ENCODE measurements at places on chromosomes 3 and 15.

DNA sequence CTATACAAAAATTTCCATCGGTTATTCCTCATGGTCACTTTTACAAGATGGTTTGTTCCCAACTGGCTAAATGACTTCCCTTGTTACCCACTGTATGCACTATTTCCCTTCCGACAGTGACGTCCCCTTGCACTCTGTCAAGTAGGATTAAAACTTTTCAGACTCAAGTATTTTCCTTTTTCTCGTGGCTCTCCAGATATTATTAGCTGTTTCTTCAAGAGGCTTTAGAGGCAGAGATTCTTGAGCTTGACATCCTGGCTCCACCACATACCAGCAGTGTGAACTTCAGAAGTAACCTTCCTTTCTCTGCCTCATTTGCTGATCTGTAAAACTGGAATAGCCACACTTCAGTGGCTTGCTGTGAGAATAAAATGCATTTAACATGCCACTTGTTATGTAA, 14.0 kb downstream of the CSNK1G1 start:
- no peak for DNase-seq

DNA sequence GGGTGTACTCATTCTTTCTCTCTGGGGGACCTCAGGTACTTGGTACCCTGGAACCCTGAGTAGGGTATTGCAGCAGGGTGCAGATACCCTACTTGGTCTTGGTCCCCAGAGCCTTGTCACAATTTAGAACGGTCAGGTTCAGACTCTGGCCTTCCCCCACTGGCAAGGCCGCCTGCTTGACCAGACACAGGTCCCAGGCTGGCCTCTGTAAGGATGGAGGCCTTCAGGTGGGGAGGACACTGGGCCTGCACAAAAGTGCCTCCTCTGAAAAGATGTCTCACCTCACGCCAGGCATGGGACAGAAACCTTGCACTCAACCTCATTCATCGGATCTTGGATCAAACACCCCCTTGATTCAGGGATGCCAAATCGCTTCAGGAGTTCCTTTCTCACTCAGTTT, 158.4 kb downstream of the KLF13 start:
- no peak for DNase-seq

- DNase-seq = no peak
Measured at GRCh38 chr3:156586905-156587759, 32.2 kb upstream of the SSR3 start.

DNA sequence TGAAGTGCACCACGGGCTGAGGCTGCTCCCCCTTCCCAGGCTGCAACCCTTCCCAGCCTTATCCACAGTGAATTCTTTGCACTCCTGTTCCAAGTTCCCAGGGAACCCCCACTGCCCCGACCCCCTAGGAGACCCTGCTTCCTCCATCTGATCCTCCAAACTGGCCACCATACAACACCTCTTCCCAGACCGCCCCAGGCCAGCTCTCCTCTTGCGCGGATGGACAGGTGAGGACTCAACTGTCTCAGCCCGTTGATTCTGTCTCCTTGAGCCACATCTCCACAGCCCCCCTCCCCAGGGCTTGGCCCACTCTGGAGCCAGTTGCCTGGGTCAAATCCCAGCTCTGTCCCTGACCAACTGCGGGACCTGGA, 21.7 kb downstream of the GRIP2 start:
- DNase-seq = no peak

- no peak for DNase-seq
Measured at GRCh38 chr3:11602239-11602840, 41.4 kb downstream of the VGLL4 start.

DNA sequence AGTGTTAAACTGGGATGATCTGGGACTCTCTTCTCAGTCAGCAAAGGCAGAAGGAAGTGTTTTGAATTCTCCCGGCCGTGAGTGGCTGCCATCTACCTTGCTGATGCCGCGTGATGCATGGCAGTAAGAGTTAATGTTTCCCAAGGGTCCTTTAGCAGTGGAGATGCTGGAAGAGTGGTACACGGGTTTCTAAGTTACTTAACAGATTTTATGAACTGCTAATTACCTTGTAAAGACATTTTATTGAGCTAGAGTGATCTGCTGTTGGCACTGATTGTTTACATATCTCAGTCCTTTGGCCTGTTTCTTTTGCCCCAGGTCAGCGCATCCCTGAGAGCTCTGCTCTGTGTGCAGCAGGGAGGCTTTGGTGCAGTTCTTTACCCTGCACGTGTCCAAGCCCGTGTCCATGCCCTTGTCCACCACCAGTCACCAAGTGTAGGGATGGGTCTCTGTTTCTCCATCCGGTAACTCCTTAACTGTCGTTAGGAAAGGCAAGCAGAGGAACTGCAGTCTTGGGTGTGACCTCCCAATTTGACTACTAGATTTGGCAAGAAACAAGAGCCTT, 172.3 kb downstream of the SLCO3A1 start:
- no peak for DNase-seq

GRCh38 chr3:177928172-177928873, 607.9 kb upstream of the KCNMB2 start:
- no peak for DNase-seq

DNA sequence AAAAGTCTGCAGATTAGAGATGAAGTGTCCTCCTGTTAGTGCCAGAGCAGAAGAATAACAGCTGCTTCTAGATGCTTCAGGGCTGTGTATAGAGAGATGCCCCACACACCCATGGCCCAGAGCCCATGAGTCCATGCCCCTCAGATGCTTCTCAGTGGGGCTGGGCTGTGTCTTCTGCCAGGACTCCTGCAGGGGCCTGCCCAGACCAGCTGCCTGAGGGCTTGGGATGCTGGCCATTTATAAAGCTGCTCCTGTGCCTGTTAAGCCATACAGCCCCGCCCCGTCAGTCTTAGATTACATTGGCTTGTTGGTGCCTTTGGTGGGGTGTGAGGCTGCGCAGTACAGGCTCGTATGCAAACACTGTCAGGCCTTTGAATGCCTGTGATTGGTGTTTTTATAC, 318.0 kb upstream of the CTDSPL start:
- no peak for DNase-seq

All from stimulated activated CD4-positive, alpha-beta T cell treated with anti-CD3 and anti-CD28 coated beads, Interleukin-1b, Interleukin-23, amount 100 ng/mL, for 48 hours (primary cell).